Fibroblast of mammary gland (primary cell): ENCODE measurements at places on chromosomes 2 and 18.

- no peak for DNase-seq
Observed at GRCh38 chr2:181241797-181242196, 215.4 kb upstream of the ITGA4 start.

DNA sequence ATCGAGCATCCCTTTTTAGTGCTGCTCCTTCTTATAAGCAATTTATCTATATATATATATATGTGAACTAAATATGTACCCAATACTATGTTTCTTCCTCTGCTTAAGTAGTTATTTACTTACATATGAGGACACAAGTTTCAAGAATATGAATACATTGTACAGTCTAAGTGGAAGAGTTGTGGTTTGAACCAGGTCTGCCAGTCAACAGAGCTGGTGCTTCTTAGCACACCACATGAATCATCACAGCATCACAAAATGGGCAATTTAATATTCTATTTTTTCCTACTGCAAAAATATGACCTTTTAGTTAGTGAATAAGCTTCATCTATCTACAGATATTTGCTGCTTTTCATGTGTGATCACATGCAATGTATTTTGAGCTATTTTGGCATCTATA is 64.4 kb upstream of the SPAG16 start:
- peak; percentile 32 for DNase-seq

DNA sequence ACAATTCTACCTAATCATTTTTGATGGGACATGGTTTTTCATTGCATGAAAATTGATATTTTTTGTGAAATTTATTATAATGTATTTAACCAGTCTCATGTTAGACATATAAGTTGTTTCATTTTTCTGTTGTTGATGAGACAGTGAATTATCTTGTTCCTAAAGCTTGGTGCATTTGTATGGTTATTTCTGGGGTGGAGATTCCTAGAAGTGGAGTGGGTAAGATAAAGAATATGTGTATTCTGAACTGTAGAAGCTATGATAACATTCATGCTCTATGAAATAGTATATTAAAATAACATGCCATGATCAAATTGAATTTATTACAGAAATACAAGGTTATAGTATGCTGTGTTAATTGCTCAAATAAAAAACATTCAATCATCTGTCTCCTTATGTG is 69.2 kb downstream of the BOLA3 start:
- no peak for DNase-seq

- DNase-seq = no peak
Observed at GRCh38 chr2:150137338-150138069, 350.0 kb downstream of the RND3 start.

DNA sequence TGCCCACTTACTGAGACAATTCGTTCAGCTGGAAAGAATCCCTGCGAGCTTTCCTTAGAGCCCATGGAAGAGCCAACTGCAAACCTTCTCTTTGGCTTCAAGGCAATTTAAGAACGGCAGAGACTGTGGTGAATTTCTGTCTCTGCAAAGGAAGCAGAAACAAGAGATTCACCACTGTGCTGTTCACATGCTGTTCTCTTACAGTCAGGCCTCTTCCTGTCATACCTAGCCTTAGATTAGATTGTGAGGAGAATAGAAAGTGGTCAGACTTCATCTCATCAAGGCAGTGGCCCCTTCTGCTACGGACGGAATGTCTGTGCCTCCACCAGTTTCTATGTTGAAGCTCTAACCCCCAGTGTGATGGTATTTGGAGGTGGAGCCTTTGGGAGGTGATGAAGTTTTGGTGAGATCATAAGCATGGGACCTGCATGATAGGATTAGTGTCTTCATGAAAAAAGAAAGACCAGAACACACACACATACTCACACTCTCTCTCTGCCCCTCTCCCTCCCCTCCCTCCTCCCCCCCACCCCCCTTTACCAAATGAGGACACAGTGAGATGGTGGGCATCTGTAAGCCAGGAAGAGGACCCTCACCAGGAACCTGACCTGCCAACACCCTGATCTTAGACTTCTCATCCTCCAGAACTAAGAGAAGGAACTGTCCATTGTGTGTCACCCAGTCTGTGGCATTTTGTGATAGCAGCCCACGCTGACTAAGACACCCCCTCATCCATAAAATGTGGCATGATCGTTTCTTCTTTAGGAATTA is 45.6 kb upstream of the NRP2 start:
- no peak for DNase-seq

- DNase-seq = no peak
Observed at GRCh38 chr2:143581134-143581533, 451.9 kb downstream of the ARHGAP15 start.

DNA sequence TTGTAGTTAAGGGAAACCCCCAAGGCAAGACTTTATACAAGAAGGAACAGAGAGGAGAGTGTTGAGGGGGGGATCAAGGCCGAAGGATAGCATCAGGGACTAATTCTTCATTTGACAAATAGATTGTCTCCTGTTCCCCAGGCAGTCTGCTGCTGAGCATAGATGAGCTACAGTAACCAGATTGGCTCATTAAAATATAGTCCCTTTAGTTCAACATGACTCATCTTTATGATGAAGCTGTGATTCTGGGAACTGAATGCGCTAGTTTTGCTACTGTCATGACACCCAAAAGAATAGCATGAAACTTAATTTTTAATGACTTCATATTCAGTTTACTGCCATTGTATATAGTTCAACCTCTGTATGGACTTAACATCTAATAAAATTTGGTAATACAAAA is 35.5 kb downstream of the TMEFF2 start:
- DNase-seq = peak; percentile 34

GRCh38 chr2:144570566-144570965 is 50.6 kb upstream of the ZEB2 start:
- DNase-seq = no peak

- peak; percentile 65 for DNase-seq
Observed at GRCh38 chr2:66433945-66434678, 813 bp upstream of the MEIS1 start.

- no peak for DNase-seq
Observed at GRCh38 chr2:24285484-24286152, 74.7 kb downstream of the ITSN2 start.

- DNase-seq = no peak
Observed at GRCh38 chr2:13414897-13415296, 698.2 kb downstream of the TRIB2 start.

- no peak for DNase-seq
Observed at GRCh38 chr2:190963088-190963487, 50.9 kb downstream of the STAT1 start.

GRCh38 chr2:219870041-219870440 is 242.6 kb downstream of the SLC4A3 start:
- peak; percentile 28 for DNase-seq

DNA sequence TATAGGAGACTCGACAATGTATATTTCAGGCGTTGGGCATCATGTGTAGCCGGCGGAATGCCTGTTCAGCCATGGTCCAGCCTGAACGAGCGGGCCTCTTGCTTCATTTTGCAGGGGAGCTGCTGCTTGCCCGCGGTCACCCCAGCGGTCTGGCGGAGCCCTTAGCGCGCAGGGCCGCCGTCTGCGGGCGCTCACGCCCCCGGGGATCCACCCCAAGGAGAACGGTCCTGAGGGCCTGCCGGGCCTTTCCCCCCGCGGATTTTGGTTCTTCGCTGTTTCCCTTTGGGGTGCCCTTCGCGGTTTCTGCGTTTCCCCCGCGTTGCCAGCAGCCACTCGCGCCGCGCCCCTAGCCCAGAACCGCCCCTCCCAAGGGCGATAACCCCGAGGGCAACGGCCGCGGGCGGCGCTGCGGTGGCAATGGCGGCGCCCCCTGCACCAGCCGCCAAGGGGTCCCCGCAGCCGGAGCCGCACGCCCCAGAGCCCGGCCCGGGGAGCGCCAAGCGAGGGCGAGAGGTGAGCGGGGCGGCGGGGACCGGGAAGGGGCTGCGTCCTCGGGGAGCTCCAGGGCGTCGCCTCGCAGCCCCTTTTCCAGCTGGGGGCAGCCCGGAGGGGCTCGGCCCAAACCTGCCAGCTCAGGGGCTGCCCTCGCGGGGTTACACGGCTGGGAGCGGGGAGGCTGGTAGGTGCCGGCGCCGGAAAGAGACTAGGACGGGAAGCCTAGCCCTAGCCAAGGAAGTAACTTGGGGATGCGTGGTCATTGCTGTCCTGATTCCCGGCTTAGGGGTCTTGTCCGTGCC is at the start of gene MFSD2B:
MFSD2B (plus strand) TSS at position 406 of the 797 bp plus-strand sequence; CDS start at position 418, 12 bp downstream.
- no peak for DNase-seq

DNA sequence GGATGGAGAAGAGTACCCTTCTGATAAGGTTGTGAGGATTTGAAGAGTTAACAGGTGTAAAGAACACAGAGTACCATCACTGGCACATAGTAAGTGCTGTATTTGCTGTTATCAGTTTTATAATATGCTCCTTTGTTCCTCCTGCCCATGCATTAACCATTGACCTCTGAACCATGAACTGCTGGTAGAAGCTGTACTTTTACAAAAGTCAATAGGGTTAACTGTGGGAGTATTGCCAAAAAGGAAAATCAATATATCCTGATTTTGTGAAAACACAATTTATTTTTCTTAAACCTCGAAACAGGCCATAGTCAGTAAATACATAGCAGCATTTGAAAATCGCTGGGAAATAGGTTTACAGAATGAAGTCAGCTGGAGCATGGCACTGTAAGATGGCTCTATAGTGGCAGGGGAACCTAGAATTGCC is 18.9 kb upstream of the ACAA2 start:
- no peak for DNase-seq

DNA sequence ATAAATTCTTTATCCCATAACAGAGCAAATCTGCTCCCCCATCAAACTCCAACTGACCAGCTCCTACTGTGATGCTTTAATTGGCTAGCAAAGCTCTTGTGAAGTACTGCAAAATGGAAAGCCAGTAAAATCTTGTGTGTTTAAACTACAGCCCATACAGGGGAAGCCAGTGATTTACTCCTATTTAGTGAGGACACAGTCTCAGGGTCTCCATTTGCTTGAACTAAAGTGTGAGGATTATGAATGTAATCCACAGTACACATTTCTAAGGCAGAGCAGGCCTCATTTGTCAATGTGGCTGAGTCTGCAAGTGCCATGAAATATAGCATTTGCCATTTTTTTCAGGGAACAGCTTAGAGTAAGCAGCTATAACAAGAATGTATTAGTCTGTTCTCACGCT is 259.3 kb downstream of the PIEZO2 start:
- DNase-seq = no peak

- no peak for DNase-seq
Observed at GRCh38 chr2:64162516-64162915, 18.3 kb upstream of the PELI1 start.

GRCh38 chr2:228352048-228352447 is 170.6 kb upstream of the SPHKAP start:
- no peak for DNase-seq

DNA sequence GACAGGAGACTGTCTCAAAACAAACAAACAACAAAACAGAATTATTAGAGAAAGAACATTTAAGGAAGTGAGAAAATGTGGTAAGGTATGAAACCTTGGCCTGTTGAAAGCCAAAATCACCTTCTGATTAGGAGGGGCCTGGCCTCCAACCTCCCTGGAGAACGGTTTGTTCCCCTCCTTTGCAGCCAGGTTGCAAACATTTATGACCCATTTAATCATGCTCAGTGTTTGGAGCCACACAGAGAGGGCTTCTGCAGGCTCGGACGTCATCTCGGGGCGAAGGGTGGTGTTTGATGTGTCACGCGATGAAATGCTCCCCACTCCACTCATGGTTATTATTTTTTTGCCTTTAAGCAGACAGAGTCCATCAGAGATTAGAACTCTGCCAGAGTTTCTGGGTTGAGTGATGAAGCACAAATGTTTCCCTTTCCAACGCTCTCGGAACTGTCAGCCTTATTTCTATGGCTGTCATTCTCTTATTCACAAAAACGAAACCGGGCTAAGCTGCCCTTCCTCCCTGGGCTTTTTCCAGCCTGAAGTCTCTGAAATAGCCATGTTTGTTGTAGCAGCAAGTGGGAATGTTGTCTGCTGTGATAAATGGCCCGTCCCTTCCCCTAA is 33.6 kb upstream of the ROCK2 start:
- peak; percentile 13 for DNase-seq

DNA sequence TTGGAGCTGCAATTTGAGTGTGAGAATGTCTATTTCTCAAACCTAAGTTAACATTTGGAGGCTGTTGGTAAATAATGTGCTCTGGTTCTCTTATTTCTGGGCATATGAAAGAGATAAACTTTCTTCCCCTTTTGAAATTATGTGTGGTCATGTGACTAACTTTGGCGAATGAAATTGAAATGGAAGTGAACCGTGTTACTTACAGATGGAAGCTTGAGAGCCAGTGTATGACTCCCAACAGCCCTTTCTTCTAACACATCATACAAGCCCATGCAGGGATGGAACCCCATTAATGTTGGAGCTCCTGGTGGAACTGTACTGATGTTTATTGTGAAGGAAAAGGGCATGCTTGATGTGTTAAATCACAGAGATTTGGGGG is 725.8 kb downstream of the TSN start:
- DNase-seq = no peak

DNA sequence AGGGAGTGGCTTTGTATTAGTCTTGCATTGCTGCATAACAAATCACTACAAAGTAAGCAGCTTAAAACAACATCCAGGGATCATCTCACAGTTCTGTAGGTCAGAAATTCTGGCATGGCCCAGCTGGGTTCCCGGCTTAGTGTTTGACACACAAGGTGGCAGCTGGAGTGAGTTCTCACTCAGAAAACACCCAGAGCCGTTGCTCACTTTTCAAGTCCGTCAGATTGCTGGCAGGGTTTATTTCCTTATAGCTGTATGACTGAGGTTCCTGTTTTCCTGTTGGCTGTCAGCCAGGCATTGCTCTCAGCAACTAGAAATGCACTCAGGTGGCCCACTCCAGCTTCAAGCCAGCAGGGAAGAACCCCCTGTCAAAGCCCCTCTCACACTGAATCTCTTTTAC is 324.1 kb downstream of the CCDC178 start:
- DNase-seq = no peak

GRCh38 chr18:22439447-22439846 is 21.7 kb upstream of the CTAGE1 start:
- DNase-seq = peak; percentile 36

- DNase-seq = no peak
Observed at GRCh38 chr18:37567994-37568359, 2.4 kb upstream of the CELF4 start.

- DNase-seq = no peak
Observed at GRCh38 chr2:15980605-15981098, 40.3 kb downstream of the MYCN start.

- peak; percentile 70 for DNase-seq
Observed at GRCh38 chr2:137190411-137191195, 425.3 kb downstream of the THSD7B start.

GRCh38 chr2:68925295-68925896 is 27.3 kb downstream of the GKN2 start:
- DNase-seq = peak; percentile 52

GRCh38 chr2:88735133-88735532 is 43.7 kb downstream of the RPIA start:
- no peak for DNase-seq

- DNase-seq = no peak
Observed at GRCh38 chr2:21052044-21052443, 8.2 kb upstream of the APOB start.

DNA sequence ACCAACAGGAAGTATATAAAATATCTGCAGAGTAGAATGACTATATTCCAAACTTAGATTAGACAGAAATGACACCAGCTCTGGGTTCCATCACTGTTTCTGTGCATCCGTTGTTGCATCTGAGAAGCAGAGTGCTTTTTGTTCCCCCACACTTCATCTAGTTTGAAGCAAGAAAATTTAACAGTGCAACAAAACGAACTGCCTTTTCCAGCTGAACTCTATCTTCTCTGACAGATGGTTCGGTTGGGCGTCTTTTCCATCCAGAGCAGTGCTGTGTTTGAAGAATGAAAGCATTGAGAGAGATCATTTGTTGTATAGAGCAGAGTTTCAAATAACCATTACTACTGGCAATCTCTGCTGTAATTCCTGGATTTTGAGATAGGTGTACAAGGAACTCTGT is 757.5 kb downstream of the DPP10 start:
- DNase-seq = no peak

- no peak for DNase-seq
Observed at GRCh38 chr18:33812186-33812585, 234.2 kb downstream of the ASXL3 start.
